ENCODE measurements at places on chromosomes 5 and 9. TPM values are rescaled to one million over a fixed set of nuclear protein-coding genes. Genes with fewer than 3 reads are reported as not detected.

HTR1A gene
- total RNA-seq = not detected

IL9 gene
- total RNA-seq = not detected

SHISAL2B gene
- not detected for total RNA-seq

SPATA31E1 gene
- total RNA-seq = 0.01 TPM

IRX1 gene
- not detected for total RNA-seq

SPINK7 gene
- not detected for total RNA-seq

DBH gene
- not detected for total RNA-seq

NEUROG1 gene
- total RNA-seq = not detected

Measured in A549 treated with AZD2906 at 1 μM for 4 hours (cell line).